ENCODE measurements at places on chromosomes 7 and 10. TPM values are rescaled to one million over a fixed set of nuclear protein-coding genes. Genes with fewer than 3 reads are reported as not detected.

The LRRC4 gene
- total RNA-seq: not detected

The OR2A42 gene
- not detected for total RNA-seq

The GPR85 gene
- total RNA-seq: not detected

The LRCH4 gene
- total RNA-seq: 16.2 TPM

The FBXO24 gene
- total RNA-seq: 0.35 TPM

The SPRN gene
- 0.39 TPM for total RNA-seq

The TSPAN12 gene
- total RNA-seq: 0.34 TPM

The GOLGA7B gene
- total RNA-seq: 3.4 TPM
